ENCODE measurements at places on chromosomes 4 and X. TPM values are rescaled to one million over a fixed set of nuclear protein-coding genes. Genes with fewer than 3 reads are reported as not detected.

Gene SPANXA2
- not detected for total RNA-seq

Gene EFNB1
- total RNA-seq = 14.7 TPM

Gene MAD2L1
- 92.9 TPM for total RNA-seq

Gene SMIM10L2A
- 1.5 TPM for total RNA-seq

Gene LANCL3
- 2.4 TPM for total RNA-seq

- peaks cover 29% of the 10 kb centered on the region for H3K4me1 ChIP-seq
- DNase-seq = no peak
- H3K27ac ChIP-seq = no peak overlapping the region
These were observed 114.6 kb downstream of the RBM47 start for GRCh38 chr4:40515037-40515397.

DNA sequence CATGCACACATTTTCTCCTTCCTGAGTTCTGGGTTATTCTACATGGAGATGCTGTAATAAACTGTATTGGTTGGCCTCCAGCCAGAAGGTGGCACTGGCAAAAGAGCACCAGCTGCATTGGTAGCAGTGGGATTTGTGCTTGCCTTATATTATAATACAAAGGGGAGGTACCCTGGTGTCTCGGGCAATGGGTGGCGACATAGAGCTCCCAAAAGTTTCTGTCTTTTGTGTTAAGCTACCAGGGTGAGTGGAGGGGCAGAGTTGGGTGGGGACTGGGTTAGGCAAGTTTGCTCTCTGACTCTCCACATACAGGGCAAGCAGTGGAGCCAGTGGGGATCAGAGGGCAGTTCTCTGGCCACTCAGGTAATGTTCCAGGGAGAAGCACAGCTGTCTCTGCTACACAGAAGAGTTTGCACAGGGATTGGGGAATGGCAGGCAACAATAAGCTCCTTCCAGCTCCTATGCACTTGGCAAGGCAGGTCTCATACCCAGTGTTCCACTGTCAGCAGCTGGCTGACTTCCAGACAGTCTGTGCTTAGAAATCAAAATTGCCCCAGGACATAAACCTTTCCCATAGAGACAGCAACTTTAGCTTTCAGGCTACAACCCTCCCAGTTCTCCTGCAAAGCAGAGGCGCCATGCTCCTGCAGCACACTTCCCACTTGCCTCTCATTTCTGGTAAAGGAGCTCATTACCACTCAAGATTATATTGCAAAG is 463.9 kb upstream of the PCDH7 start:
- DNase-seq = no peak
- no peaks in the 10 kb centered on the region for H3K27me3 ChIP-seq
- no peak overlapping the region for H3K27ac ChIP-seq
- H3K36me3 ChIP-seq = no peaks in the 10 kb centered on the region
- no peaks in the 10 kb centered on the region for H3K4me1 ChIP-seq
- no peak overlapping the region for H3K4me3 ChIP-seq

DNA sequence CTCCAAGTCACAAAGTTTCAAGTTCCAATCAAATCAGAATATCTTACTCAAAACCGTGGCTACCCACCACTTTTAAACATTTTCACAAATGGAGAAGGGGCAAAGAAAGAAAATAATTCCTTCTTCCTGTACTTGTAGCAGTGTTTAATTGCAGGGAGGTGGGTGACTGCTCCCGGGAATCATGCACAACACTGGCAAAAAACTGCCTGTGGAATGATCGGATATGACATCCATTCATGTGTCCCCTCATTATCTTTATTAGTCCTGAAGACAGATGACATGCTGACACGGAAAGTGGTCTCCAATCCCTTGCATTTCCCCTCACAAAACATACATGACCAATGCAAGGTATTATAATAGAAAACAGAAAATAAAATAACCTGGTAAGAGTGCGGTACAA is 2.0 kb downstream of the TSPAN5 start:
- H3K27me3 ChIP-seq = no peaks in the 10 kb centered on the region
- H3K36me3 ChIP-seq = no peaks in the 10 kb centered on the region
- H3K4me1 ChIP-seq = peaks cover 56% of the 10 kb centered on the region
- peak overlapping the region; percentile 66 for H3K27ac ChIP-seq

GRCh38 chrX:43805579-43805978 is 76.7 kb downstream of the MAOB start:
- no peak overlapping the region for H3K27ac ChIP-seq
- no peaks in the 10 kb centered on the region for H3K27me3 ChIP-seq
- DNase-seq = no peak
- H3K4me3 ChIP-seq = no peak overlapping the region
- no peaks in the 10 kb centered on the region for H3K4me1 ChIP-seq

- no peaks in the 10 kb centered on the region for H3K4me1 ChIP-seq
- no peak for DNase-seq
- H3K36me3 ChIP-seq = no peaks in the 10 kb centered on the region
- no peak overlapping the region for H3K4me3 ChIP-seq
These were observed 228.4 kb upstream of the ZFP42 start for GRCh38 chr4:187767158-187767557.

GRCh38 chr4:41167191-41167590 is 47.2 kb downstream of the APBB2 start:
- no peak for DNase-seq
- no peak overlapping the region for H3K4me3 ChIP-seq
- H3K27me3 ChIP-seq = no peaks in the 10 kb centered on the region
- H3K36me3 ChIP-seq = no peaks in the 10 kb centered on the region
- peaks cover 52% of the 10 kb centered on the region for H3K4me1 ChIP-seq

DNA sequence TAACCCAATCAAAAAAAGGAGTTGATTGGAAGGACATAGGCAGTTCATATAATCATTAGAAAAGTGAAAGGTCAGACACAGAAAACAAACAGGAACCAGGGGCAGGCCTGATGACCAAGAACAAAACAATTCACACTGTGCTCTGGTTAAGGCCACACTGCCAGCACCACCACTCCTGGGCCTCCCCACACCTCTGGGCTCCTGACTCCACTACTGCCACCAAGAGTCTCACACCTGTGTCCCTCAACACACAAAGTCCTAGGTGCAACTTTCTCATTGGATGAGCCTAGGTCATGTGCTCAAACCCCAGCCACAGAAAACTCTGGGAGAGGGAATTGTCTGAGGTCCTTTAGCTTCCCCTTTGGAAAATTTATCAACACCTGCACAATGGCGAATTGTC is 11.1 kb upstream of the FAM9C start:
- no peak overlapping the region for H3K27ac ChIP-seq
- no peak overlapping the region for H3K4me3 ChIP-seq
- DNase-seq = no peak

- no peak overlapping the region for H3K4me3 ChIP-seq
- H3K4me1 ChIP-seq = no peaks in the 10 kb centered on the region
- 0 out of 2 replicates have a peak, but pooled peaks cover 1% of the 10 kb centered on the region for H3K27me3 ChIP-seq
- no peaks in the 10 kb centered on the region for H3K36me3 ChIP-seq
- no peak for DNase-seq
- H3K27ac ChIP-seq = no peak overlapping the region
These were observed 70.7 kb upstream of the SLC4A4 start for GRCh38 chr4:71268166-71268565.

- H3K4me3 ChIP-seq = no peak overlapping the region
- no peaks in the 10 kb centered on the region for H3K36me3 ChIP-seq
- no peaks in the 10 kb centered on the region for H3K27me3 ChIP-seq
- H3K27ac ChIP-seq = no peak overlapping the region
- DNase-seq = no peak
These were observed 419.3 kb upstream of the SLIT2 start for GRCh38 chr4:19832411-19832810.

GRCh38 chr4:145865274-145865941 is 73.2 kb downstream of the ZNF827 start:
- no peak overlapping the region for H3K4me3 ChIP-seq
- no peaks in the 10 kb centered on the region for H3K4me1 ChIP-seq
- no peaks in the 10 kb centered on the region for H3K36me3 ChIP-seq
- H3K27me3 ChIP-seq = no peaks in the 10 kb centered on the region

- DNase-seq = no peak
- no peak overlapping the region for H3K27ac ChIP-seq
- H3K4me1 ChIP-seq = no peaks in the 10 kb centered on the region
- peaks cover 5% of the 10 kb centered on the region for H3K27me3 ChIP-seq
- no peak overlapping the region for H3K4me3 ChIP-seq
- H3K36me3 ChIP-seq = no peaks in the 10 kb centered on the region
These were observed 221.2 kb downstream of the SLC4A4 start for GRCh38 chr4:71559957-71560571.

DNA sequence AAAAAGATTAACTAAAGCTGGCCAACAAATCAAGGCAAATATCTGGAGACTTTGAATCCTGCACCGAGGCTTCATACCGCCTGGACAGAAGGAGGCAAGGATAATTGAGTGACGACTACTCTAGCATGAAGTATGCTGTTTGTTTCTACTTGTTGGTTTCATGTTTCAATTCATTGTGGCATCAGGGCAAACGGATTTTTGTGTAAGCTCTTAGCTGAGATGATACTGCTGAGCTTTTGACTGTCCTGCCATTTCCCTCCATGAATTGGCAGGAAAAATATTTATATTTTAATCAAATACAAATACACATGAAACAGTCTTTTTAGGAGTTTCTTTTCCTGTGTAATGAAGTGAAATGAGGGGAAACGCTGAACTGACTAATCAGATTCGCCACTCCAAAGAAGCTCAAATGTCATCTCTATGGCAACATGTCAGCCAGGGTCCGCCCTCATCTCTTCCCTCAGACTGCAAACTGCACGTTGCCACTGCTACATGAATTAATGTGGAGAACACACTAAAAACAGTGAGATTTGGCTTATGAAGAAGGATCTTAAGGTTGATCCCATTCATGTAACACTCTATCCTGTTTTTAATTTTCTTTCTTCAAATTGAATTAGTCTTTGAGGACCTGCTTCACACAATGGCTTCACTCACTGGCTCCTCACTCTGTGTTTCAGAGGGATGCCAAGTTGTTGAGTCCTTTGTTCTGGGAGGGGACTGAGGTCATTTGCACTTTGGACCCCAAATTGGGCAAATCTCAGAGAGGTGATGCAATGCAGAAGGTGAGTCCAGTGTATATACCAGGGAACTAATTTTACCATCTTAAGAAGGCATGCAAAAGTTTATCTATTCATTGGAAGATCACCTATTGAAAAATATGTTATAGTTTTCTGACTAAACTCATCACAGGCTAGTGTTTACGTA is 149.6 kb upstream of the MID1 start:
- H3K36me3 ChIP-seq = no peaks in the 10 kb centered on the region
- no peaks in the 10 kb centered on the region for H3K4me1 ChIP-seq
- DNase-seq = no peak
- no peak overlapping the region for H3K4me3 ChIP-seq
- H3K27me3 ChIP-seq = no peaks in the 10 kb centered on the region

DNA sequence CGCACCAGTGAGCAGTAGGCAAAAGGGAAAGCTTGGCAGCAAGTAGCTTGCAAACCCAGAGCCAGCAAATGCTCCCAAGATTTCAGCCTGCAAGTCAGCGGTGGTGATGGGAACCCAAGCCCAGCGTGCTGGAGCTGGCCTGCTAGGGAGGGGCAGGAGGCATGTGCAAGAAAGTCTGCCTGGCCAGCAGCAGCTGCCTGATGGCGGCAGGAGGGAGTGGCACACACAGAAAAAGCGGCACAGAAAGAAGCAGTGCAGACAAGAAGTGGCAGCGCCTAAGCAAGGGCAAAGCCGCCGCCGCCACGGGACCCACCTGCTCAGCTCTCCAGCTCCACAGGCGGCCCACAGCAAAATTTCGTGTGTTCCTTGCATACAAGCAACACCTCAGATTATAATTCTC is 1206.5 kb upstream of the PABPC4L start:
- H3K4me1 ChIP-seq = no peaks in the 10 kb centered on the region
- H3K27ac ChIP-seq = no peak overlapping the region
- no peaks in the 10 kb centered on the region for H3K36me3 ChIP-seq

DNA sequence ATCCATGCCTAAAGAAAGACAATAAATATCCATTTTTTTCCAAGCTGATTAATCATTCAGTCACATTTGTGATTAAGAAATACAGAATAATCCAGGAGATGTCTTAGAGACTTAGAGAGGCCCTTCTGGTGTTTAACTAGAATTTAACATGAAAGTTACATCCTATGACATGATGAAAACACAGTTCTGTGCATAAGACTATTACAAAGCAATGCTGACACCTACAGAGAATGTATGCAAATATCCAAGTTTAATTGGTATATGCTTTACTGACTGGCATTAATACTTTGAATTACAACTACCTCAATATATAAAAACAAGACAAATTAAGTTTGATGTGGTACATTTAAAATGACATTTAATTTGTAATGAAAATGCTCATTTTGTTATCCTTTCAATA is 17.8 kb upstream of the TLL1 start:
- H3K36me3 ChIP-seq = no peaks in the 10 kb centered on the region
- no peak for DNase-seq
- no peaks in the 10 kb centered on the region for H3K4me1 ChIP-seq

DNA sequence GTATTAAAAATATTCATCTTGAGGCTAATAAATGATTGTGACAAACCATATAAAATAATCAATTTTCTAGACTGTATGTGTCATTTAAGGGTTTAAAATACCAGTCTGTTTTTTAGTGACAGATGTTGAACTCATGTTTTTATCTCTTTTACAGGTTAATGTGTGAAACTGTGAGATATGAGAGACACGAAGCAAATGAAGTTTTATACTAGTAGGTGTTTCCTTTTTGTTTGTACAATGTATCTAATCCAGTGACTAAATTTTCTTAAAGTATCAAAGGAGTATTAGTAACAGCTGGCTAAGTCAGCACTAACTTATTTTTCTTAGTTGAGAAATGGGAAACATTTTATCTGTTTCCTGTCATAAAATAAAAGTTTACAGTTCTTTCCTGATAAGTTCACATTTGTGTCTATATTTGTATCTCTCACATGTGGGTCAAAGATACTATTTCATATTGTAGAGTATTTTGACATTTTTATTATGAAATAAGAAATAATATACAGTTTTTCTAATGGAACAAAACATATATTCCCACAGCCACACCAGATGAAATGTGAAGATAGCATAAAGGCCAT is 90.3 kb downstream of the RAPGEF2 start:
- no peak overlapping the region for H3K4me3 ChIP-seq
- no peak for DNase-seq
- H3K27me3 ChIP-seq = no peaks in the 10 kb centered on the region

- H3K36me3 ChIP-seq = no peaks in the 10 kb centered on the region
- DNase-seq = no peak
- no peak overlapping the region for H3K4me3 ChIP-seq
These were observed 48.5 kb upstream of the MYOZ2 start for GRCh38 chr4:119087121-119087520.

- no peak overlapping the region for H3K27ac ChIP-seq
- no peaks in the 10 kb centered on the region for H3K4me1 ChIP-seq
- DNase-seq = no peak
- H3K27me3 ChIP-seq = no peaks in the 10 kb centered on the region
These were observed 551.5 kb upstream of the ZFP42 start for GRCh38 chr4:187444061-187444460.

DNA sequence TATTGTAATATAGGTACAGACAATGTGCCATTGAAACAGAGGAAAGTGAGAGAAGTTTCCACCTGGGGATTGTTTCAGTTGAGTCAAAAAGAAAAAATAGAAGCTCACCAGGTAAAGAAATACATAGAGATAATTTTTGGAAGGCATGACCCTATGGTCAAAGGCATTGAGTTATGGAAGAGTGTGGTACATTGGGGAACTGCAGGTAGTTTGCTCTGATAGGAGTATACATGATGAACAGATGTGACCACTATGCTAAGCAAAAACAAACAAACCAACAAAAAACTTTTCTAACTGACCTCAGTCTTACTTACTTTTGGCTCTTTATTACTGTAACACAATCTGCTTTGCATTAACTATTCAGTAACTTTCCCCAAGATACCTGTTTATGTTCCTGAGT is 85.9 kb downstream of the UGT8 start:
- H3K4me3 ChIP-seq = no peak overlapping the region
- H3K4me1 ChIP-seq = no peaks in the 10 kb centered on the region
- H3K36me3 ChIP-seq = no peaks in the 10 kb centered on the region
- no peaks in the 10 kb centered on the region for H3K27me3 ChIP-seq

GRCh38 chr4:85548116-85548515 is 73.2 kb downstream of the ARHGAP24 start:
- H3K36me3 ChIP-seq = no peaks in the 10 kb centered on the region
- no peaks in the 10 kb centered on the region for H3K27me3 ChIP-seq
- DNase-seq = no peak
- H3K27ac ChIP-seq = no peak overlapping the region
- H3K4me3 ChIP-seq = no peak overlapping the region

All from HCT116 (cell line).